CD4-positive, alpha-beta T cell (primary cell): ENCODE measurements at places on chromosomes 5 and 9. TPM values are rescaled to one million over a fixed set of nuclear protein-coding genes. Genes with fewer than 3 reads are reported as not detected.

DNA sequence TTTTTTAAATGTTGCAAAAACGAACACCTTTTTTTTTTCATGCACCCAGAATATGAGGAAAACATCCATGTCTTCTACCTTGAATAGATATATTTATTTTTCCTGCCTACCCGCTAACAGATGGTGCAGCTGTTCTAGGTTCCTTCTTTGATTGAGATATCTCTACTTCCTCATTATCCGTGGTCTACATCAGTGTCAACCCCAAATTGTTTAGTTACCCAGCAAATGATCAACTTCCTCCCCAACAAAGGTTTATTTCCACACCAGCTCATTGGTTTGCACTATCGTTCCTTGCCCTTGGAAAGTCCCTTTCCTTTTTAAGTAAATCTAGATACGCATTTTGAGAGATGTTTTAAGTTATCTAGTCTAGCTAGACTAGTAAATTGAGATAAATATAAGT is 166.4 kb downstream of the PRR16 start:
- DNase-seq, result no peak

DNA sequence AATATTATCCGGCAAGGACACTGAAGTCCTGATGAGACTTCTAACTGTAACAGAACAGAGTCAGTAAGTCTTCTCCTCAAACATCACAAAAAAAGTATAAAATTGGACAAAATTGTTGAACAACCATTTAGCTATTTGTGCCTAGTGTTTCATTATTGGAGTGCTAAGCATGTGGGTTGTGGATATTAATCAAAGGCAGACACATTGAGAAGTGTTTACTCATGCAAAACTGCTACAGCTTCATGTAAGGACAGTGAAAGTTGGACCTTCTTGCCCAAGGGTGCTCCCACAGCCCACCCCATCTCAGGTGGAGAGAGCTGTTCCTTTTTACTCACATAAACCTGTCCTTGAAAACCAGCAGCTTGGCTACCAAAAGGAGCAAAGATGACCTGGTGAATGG is 355.1 kb upstream of the DAB2 start:
- DNase-seq, result no peak

The GRXCR2 gene
- total RNA-seq, result not detected

The RNF224 gene
- 0.14 TPM for total RNA-seq

The LCN15 gene
- total RNA-seq, result not detected

DNA sequence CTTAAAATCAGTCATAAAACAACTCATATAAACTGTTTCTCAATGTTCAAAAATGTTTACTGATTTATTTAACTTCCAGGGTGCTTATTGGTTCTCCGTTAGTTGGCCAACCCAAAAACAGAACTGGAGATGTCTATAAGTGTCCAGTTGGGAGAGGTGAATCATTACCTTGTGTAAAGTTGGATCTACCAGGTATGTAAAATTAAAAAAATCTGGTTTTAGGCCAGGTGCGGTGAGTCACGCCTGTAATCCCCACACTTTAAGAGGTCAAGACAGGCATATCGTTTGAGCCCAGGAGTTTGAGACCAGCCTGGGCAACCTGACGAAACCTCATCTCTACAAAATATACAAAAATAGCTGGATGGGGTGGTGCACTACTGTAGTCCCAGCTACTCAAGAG is 73.7 kb downstream of the ITGA1 start:
- no peak for DNase-seq

- no peak for DNase-seq
These were observed 433.4 kb upstream of the BRINP1 start for GRCh38 chr9:119802621-119803020.

GRCh38 chr9:135032041-135032835 is 55.2 kb upstream of the OLFM1 start:
- no peak for DNase-seq

The CATSPER3 gene
- 0.56 TPM for total RNA-seq

DNA sequence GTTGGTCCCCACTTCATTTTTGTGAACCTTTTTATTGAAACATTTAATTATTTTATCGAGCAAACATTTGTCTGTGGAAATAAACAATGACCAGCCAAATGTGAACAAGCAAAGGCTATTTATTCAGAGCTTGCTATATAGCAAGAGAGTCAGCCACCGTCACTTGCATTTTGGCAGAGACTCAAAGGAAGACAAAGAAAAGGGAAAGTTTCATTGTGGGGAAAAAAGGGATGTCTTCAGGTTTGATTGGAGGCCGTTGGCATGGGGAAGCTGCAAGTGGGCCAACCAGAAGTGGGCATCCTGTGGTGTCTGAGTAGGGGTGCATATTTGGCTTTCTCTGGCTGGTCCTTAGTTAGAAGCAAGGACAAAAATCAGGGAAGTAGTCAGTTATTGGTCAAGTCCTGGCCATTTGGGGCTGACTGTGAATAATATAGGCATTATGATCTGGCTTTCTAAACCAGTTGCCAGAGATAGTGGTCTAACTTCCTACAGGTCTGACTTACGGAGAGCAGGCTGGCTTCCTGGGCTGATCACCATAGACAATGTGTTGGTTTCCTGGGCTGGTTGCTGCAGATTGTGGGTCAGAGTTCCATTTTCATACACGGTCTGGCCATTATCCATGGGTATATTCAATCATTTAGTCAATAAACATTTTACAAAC is 16.6 kb downstream of the ENC1 start:
- DNase-seq, result no peak

The NEUROG1 gene
- total RNA-seq, result not detected

The SLC34A1 gene
- not detected for total RNA-seq

- DNase-seq, result no peak
These were observed 241.5 kb upstream of the CLINT1 start for GRCh38 chr5:158100373-158100888.
